ENCODE measurements at places on chromosomes 3 and 15. TPM values are rescaled to one million over a fixed set of nuclear protein-coding genes. Genes with fewer than 3 reads are reported as not detected.

AVEN gene
- total RNA-seq = 7.4 TPM

EPB42 gene
- total RNA-seq = not detected

CAMK2N2 gene
- not detected for total RNA-seq

SLCO2A1 gene
- 40.3 TPM for total RNA-seq

JAGN1 gene
- total RNA-seq = 32.7 TPM

CCDC9B gene
- total RNA-seq = 16.0 TPM

SAXO2 gene
- total RNA-seq = not detected

SLCO3A1 gene
- total RNA-seq = 65.8 TPM

C3orf33 gene
- total RNA-seq = 1.7 TPM

COMMD4 gene
- total RNA-seq = 57.5 TPM

HESX1 gene
- total RNA-seq = not detected

SH2D7 gene
- total RNA-seq = not detected

WDR49 gene
- 2.2 TPM for total RNA-seq

CLRN1 gene
- total RNA-seq = not detected

ZNF592 gene
- total RNA-seq = 21.6 TPM

RLBP1 gene
- total RNA-seq = not detected

PLS1 gene
- 3.9 TPM for total RNA-seq

PPIP5K1 gene
- total RNA-seq = 46.4 TPM

DNA sequence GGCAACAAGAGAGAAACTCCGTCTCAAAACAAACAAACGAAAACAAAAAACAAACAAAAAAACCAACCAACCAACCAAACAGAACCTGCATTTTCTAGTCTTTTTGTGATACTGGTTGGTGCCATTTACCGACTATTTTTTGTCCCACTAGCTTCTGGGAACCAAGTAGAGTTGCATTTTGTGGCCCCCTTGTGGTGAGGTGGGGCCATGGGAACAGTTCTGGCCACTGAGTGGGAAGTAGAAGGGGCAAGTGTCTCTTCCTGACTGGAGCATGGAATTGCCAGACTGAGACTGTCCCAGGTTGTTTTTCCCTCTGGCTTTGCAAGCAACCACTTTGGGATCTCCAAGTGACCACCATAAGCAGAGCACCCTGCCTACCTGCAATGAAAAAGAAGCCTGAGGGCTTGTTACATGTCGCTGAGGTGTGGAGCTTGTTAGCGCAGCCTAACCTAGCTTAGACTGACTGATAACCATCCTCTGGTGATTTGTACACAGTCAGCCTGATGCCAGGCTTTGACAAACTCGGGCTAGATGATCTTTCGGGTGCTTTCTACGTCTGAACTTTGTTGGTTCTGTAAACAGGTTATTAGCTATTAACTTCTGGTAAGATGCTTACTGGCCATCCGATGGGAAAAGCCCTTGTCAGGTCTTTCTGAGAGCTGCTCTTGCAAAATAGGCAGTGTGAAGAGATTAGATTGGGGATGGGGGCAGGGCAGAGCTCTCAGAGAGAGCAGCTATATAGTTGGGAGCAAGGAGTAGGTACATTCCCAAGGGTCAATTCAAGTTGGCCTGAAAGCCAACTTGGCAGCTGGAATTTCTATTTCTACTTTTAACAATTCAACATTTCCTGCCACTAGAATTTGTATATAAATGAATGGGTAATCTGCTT lies 172.2 kb downstream of the SSR3 start:
- H3K4me3 ChIP-seq = no peak overlapping the region
- H3K27ac ChIP-seq = no peak overlapping the region

DNA sequence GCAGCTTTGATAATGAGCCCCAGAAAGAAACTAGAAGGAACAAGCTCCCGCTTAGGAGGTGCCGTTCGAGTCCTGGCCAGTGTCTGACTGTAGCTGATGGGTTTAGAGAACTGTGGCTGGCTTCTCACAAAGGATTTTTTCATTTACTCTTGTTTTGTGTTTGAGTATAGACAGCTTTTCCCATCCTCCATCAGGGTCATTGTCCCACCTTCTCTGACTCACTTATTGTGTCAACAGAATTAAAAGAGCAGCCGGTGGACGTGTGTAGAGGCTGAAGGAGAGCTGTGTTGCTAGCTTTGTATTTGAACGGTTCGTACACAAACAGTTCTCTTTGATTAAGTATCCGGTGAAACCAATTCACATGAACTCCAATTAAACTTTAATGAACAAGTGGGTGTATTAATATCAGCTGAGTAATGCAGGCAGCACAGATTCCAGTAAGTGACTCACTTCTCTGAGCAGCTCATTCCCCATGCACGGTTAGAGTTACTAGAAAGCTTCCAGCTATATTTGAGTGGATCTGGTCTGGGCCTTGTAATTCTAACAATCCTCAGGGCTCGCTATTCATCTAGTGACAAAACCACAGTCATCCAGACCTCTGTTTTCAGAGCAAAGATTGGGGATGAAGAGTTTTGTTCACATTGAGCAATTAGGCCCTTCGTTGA lies 141.0 kb downstream of the LPP start:
- no peak overlapping the region for H3K4me3 ChIP-seq
- DNase-seq = no peak
- peak overlapping the region; percentile 66 for H3K27ac ChIP-seq
- no peaks in the 10 kb centered on the region for H3K27me3 ChIP-seq
- no peaks in the 10 kb centered on the region for H3K36me3 ChIP-seq

DNA sequence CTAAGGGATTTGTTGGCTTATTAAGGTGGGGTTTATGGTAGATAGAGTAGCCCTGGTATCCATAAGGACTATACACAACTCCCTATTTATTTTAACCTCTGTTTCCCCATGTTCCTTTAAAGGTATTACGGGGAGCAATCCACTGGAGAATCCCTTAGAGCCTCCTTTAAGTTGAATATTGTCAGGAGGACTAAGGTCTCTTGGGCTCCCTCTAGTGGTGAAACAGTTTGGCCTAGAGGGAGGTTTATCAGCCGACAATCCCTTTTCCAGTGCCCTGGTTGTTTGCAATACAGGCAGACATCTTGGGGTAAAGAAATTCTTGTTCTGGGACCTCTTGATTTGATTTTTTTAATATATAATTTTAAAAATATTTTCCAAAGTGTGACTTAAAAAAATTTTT lies 12.9 kb downstream of the OPA1 start:
- H3K36me3 ChIP-seq = no peaks in the 10 kb centered on the region
- no peak overlapping the region for H3K4me3 ChIP-seq
- no peak for DNase-seq
- H3K27me3 ChIP-seq = no peaks in the 10 kb centered on the region
- H3K27ac ChIP-seq = no peak overlapping the region

- no peak for DNase-seq
- no peak overlapping the region for H3K4me3 ChIP-seq
- no peaks in the 10 kb centered on the region for H3K36me3 ChIP-seq
- H3K4me1 ChIP-seq = no peaks in the 10 kb centered on the region
- H3K27me3 ChIP-seq = no peaks in the 10 kb centered on the region
- H3K27ac ChIP-seq = no peak overlapping the region
Measured at GRCh38 chr15:97446138-97446537, 514.4 kb upstream of the ARRDC4 start.

DNA sequence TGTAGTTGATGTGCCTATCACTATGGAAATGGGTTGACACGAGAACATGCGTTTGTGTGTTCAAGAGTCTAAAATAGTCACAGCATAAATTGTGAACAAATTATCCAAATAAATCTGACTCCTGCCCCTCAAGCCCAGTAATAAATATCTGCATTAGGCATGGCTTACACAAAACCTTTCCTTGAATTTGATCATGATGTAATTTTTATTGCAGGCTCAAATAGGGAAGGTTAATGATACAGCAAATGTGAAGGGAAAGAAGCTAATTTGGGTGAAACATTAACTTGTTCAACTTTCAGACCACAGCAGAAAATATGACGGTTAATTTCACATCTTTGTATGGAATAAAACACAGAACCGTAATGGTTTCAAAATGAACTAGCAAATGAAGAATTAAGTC lies 74.6 kb downstream of the WNT5A start:
- H3K4me3 ChIP-seq = no peak overlapping the region
- H3K27me3 ChIP-seq = no peaks in the 10 kb centered on the region
- no peaks in the 10 kb centered on the region for H3K36me3 ChIP-seq
- H3K27ac ChIP-seq = no peak overlapping the region

GRCh38 chr3:70400194-70400593 lies 87.8 kb upstream of the MDFIC2 start:
- DNase-seq = no peak
- H3K4me1 ChIP-seq = no peaks in the 10 kb centered on the region
- H3K4me3 ChIP-seq = no peak overlapping the region
- no peaks in the 10 kb centered on the region for H3K27me3 ChIP-seq
- no peak overlapping the region for H3K27ac ChIP-seq
- H3K36me3 ChIP-seq = no peaks in the 10 kb centered on the region

DNA sequence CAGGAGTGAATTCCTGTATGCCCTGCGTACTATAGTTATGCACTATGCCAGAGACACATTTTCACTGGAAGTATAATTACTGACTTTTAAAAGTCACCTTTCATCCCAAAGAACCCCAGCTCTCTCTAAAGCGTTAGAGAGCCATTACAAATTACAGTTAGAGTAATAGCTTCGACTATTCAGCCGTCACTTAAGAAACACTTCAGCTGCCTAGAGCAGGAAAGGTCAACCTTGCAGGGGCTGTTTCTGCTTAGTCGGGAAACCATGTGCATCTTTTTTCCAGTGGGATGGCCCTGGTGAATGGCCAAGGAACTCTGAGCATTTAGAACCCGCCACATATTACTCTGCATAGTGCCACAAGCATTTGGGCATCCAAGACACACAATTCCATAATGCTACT lies 235.9 kb downstream of the ARRDC4 start:
- no peaks in the 10 kb centered on the region for H3K36me3 ChIP-seq
- no peaks in the 10 kb centered on the region for H3K4me1 ChIP-seq
- DNase-seq = no peak
- no peak overlapping the region for H3K27ac ChIP-seq
- H3K27me3 ChIP-seq = no peaks in the 10 kb centered on the region
- no peak overlapping the region for H3K4me3 ChIP-seq

DNA sequence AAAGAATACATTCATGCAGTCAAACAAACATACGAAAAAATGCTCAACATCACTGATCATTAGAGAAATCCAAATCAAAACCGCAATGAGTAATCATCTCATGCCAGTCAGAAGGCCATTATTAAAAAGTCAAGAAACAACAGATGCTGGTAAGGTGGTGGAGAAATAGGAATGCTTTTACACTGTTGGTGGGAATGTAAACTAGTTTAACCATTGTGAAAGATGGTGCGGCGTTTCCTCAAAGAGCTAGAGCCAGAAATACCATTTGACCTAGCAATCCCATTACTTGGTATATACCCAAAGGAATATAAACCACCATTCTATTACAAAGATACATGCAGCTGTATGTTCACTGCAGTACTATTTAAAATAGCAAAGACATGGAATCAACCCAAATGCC lies 330.4 kb downstream of the EDEM1 start:
- H3K4me1 ChIP-seq = no peaks in the 10 kb centered on the region
- no peak overlapping the region for H3K27ac ChIP-seq
- H3K36me3 ChIP-seq = no peaks in the 10 kb centered on the region
- H3K4me3 ChIP-seq = no peak overlapping the region

- peaks cover 84% of the 10 kb centered on the region for H3K4me1 ChIP-seq
- H3K36me3 ChIP-seq = no peaks in the 10 kb centered on the region
- no peak for DNase-seq
- H3K27ac ChIP-seq = no peak overlapping the region
Measured at GRCh38 chr3:133578548-133579191, 5.2 kb downstream of the CDV3 start.

- no peaks in the 10 kb centered on the region for H3K4me1 ChIP-seq
- H3K27ac ChIP-seq = no peak overlapping the region
- H3K4me3 ChIP-seq = no peak overlapping the region
- DNase-seq = no peak
- no peaks in the 10 kb centered on the region for H3K36me3 ChIP-seq
- H3K27me3 ChIP-seq = no peaks in the 10 kb centered on the region
Measured at GRCh38 chr15:77598644-77599043, 34.1 kb downstream of the LINGO1 start.

DNA sequence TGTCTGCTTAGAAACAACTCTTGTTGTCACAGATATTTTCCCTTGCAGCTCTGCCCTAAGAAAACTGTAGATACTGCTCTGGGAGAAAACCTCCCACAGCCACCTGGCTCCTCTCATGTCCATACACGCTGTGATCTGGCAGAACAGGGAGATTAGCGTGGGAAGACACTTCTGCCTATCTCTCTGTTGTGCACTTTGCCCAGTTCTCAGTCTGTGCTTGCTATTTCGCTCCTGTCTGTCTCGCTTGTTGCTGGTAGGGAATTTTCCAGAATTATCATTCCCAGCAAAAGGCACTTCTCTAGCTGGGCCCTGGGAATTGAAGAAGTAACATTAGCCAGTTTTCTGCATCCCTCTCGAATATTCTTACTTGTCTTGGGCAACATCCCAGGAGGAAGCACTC lies 8.1 kb upstream of the GATM start:
- H3K36me3 ChIP-seq = no peaks in the 10 kb centered on the region
- DNase-seq = no peak
- peak overlapping the region; percentile 43 for H3K27ac ChIP-seq

GRCh38 chr3:127940116-127940515 lies 25.1 kb downstream of the KBTBD12 start:
- H3K36me3 ChIP-seq = no peaks in the 10 kb centered on the region
- H3K27me3 ChIP-seq = no peaks in the 10 kb centered on the region
- DNase-seq = no peak

DNA sequence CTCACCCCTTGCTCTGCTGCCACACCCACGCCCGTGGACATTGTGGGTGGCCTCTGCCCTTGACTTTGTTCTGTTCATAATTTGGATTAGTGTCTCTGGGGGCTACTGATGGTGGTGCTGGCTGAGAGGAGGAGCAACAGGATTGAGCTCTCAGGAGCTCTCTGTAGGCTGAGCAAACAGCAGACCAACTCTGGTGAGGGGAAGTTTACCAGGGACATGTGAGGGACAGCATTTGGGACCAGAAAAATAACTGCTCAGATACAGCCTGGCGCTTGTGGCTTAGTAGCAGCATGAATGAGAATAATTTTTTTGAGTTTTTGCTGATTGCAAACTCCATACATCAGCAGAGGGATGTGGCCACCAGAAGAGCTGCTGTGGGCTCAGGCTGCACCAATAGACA lies 14.8 kb downstream of the PPCDC start:
- H3K27me3 ChIP-seq = no peaks in the 10 kb centered on the region
- no peak for DNase-seq
- no peaks in the 10 kb centered on the region for H3K36me3 ChIP-seq
- H3K27ac ChIP-seq = no peak overlapping the region

GRCh38 chr3:101204246-101204645 lies 116.1 kb downstream of the IMPG2 start:
- H3K4me3 ChIP-seq = no peak overlapping the region
- H3K27ac ChIP-seq = no peak overlapping the region
- H3K36me3 ChIP-seq = no peaks in the 10 kb centered on the region

- H3K36me3 ChIP-seq = no peaks in the 10 kb centered on the region
- H3K27me3 ChIP-seq = no peaks in the 10 kb centered on the region
- H3K4me1 ChIP-seq = no peaks in the 10 kb centered on the region
Measured at GRCh38 chr15:76360416-76360815, 23.8 kb downstream of the ISL2 start.

GRCh38 chr3:167973901-167974300 lies 121.8 kb downstream of the GOLIM4 start:
- H3K4me1 ChIP-seq = no peaks in the 10 kb centered on the region
- H3K36me3 ChIP-seq = no peaks in the 10 kb centered on the region
- H3K27ac ChIP-seq = no peak overlapping the region
- H3K27me3 ChIP-seq = no peaks in the 10 kb centered on the region

All from vagina (tissue), 2 donors.